SK-N-SH (cell line): ENCODE measurements at places on chromosomes 3 and 15.

DNA sequence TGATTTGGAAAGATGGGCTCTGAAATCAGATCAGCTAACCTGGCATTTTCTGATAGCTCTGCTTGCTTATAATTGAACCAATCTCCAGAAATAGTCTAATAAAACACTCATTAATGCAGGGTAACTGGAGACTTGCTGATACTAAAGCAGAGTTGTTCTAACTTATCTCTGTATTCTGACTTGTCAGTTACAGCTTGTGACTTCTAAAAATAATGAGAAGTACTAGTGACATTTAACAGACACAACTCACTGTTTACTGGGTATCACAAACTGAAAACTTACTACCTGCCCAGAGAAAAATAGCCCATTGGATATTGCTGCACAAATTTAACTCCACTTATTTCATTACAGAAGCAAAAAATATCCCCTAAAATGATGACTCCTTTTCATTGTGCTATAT lies 24.0 kb upstream of the TRPM7 start:
- no peak for DNase-seq

GRCh38 chr3:157128771-157129681 lies 30.9 kb downstream of the CCNL1 start:
- DNase-seq = no peak

- no peak for DNase-seq
Observed at GRCh38 chr15:74196175-74196574, 6.4 kb downstream of the STRA6 start.

- DNase-seq = no peak
Observed at GRCh38 chr15:34049112-34049511, 10.1 kb upstream of the AVEN start.

- no peak for DNase-seq
Observed at GRCh38 chr3:21330293-21330692, 420.7 kb downstream of the ZNF385D start.

DNA sequence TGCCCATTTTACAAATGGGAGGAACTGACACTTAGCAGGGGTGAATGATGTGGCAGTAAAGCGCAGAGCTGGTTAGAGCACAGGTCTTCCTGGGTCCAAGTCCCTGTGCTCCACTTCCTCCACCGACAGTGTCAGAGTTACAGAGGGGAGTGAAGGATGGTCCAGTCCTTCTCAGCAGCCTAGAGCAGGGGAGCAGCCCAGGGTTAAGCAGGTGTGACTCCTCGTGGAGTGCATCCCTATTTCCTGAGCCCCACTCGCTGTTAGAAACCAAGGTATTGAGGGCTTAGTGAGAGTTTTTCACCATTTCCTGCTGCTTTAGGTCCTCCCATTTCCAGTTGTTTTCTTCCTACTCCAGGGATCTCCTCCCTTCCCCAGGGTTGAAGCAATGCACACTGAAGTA lies 75.4 kb downstream of the GHSR start:
- no peak for DNase-seq

DNA sequence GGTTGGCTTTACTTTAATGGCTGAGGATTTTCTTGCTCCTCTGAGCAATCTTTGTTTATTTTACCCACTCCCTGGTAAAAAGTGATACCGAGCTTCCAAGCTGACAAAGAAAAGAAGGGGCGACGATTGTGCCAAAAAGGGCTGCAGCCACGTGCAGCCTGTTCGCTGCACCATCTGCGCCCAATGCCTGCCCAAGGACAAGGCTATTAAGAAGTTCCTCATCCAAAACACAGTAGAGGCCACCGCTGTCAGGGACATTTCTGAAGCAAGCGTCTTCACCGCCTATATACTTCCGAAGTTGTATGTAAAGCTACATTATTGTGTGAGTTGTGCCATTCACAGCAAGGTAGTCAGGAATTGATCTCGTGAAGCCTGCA lies 4.4 kb downstream of the ARHGAP31 start:
- no peak for DNase-seq

GRCh38 chr3:177783338-177783737 lies 586.1 kb upstream of the TBL1XR1 start:
- no peak for DNase-seq

DNA sequence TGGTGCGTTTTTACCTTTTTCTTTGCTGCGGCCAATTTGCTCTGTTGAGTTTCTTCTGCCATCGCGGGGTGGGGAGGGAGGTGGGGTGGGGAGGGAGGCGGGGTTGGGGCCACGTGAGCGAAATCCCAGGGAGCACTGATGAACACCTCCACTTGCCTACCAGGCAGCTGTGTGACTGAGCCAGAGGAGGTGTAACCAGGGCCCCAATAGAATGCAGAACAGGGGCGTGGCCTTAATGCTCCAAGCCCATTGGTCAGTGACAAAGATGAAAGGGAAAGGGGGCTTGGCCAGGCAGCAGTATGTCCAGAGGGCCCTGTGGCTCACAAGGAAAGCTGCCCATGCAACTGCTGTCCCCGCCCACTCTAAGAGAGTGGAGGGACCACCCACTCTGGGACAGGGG lies 21.4 kb upstream of the OR4F6 start:
- no peak for DNase-seq

DNA sequence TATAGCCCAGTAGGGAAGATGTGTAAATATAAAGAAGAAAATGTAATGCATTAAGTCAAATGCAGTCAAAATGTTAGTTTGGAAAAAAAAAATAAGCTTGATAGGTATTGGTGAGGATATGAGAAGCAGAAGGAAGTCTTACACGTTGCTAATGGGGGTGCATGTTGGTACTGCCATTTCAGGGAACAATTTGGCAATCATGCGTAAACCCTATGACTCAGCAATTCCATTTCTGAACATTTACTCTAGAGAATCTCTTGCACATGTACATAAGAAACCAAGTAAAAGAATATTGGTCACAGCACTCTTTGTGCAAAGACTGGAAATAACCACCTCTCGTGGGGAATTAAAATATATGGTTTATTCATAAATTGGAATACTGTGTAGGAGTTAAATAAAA lies 35.5 kb upstream of the TIMP4 start:
- no peak for DNase-seq

DNA sequence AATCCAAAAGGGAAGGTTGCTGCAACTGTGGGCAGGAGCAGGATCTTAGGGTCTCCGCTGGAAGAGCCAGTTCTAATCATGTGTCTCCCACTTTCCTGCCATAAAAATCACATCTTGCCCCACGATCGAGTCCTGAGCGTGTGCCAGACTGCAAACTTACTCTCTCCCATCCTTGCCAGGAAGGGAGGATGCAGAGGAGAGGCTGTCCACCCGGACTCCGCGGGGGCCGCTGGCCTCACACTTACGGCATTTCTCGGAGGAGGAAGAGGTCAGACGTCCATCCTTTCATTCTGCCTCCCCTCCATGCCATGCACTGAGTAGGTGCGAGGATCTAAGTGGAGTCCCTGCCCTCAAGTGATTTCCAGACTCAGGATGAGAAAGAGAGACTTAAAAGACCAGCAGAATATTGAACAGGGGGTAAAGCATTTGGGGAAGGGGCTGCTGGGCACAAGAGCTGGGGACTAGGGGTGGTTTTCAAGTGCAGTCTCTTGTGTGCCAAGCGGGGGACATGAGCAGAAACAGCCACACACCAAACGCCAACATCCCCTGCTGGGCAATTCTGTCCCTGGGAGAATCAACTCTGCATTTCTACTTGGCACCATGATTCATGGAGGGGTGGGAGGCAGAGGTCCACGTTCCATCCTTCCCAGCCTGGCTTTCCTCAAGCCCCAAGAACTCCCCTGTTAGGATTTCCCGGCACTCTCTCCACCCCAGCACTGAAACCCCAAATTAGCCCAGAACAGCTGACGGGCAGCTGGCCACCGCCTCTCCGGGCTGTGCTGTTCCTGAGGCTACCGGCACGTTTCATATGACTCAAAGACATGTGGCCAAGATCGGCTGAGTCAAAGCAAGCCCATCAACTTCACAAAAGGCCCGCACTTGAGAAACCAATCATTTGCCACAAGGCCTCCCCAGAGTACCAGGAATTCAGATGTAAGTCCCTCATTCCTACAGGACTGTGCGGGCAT lies 11.6 kb downstream of the OXTR start:
- DNase-seq = no peak

DNA sequence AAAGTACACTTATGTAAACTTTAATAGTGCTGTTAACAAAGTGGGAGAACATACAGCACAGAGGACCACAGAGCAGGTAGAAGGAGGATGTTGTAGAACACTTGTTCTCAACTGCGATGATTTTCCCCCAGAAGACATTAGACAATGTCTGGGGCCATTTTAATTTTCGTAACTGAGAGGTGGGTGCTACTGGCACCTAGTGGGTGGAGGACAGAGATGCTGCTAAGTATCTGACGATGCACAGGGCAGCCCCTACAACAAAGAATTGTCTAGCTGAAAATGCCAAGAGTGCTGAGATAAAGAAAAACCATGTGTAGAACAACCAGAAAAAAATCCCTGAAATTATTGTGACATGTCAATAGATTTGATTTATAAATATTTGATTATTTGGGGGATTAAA lies 5.0 kb upstream of the KBTBD8 start:
- no peak for DNase-seq

DNA sequence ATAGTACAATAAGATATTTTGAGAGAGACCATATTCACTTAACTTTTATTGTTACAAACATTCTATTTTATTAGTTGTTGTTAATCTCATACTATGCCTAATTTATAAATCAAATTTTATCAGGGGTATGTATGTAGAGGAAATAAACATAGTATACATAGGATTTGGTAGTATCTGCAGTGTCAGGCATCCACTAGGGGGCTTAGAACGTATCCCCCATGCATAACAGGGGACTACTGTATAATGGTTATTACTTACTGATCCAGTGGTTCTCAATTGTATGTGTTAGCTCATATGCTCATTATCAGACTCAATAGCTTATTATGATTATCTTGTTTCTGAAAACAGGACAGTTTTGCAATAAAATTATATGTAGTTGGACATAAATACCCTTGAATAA lies 27.6 kb downstream of the CMC1 start:
- DNase-seq = no peak

DNA sequence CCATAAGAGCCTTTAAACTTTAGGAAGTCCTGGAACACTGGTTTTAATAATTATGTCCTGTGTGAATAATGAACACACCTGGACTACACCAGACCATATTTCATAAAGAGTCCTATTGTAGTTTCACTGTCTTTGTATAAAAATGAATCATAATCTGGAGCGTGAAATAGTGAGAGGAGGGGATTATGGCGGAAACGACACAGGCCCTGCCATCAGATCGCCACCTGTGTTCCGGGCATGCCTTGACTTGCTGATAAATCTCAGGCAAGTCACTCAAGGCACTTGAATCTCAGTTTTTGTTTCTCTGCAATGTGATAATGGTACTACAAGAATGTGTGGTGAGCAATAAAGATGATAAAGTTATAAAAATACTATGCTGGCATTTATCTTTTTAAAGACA lies 995.5 kb downstream of the MCTP2 start:
- no peak for DNase-seq

DNA sequence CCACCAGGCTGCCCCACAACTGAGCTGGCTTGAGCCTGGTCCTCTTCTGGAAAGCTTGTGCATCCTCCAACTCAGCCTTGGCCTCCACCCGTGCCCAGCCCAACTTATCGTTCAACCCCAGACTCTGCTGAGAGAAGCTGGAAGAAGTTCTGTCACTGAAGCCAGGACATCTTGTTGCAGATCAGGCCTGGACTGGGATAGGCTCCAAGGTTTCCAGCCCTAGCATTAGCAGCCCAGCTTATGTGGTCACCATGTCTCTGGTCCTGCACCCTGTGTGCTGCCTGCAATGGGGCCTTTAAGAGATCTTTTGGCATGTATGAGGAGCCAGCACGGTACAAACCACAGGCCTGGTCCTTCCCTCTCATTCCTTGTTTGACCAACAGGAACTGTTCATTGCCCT lies 15.2 kb upstream of the CAMP start:
- DNase-seq = peak; percentile 7

DNA sequence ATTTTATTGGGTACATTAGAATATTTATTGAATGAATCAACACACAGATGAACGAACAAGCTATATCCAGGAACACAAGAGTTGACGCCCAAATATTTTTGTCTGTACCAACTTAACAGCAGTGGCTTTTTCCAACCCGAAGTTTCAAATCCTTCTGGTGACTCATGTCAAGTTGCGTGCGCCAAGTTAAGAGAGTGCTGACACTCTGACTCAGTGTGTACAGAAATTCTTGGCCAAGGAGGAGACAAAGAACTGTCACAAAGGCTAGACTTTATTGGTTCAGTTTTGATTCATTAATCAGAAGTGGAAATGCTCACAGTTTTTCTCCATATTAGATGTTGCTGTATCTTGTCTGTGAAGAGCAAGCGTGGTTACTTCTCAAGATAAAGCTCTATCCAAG lies 59.6 kb upstream of the TSC22D2 start:
- no peak for DNase-seq

DNA sequence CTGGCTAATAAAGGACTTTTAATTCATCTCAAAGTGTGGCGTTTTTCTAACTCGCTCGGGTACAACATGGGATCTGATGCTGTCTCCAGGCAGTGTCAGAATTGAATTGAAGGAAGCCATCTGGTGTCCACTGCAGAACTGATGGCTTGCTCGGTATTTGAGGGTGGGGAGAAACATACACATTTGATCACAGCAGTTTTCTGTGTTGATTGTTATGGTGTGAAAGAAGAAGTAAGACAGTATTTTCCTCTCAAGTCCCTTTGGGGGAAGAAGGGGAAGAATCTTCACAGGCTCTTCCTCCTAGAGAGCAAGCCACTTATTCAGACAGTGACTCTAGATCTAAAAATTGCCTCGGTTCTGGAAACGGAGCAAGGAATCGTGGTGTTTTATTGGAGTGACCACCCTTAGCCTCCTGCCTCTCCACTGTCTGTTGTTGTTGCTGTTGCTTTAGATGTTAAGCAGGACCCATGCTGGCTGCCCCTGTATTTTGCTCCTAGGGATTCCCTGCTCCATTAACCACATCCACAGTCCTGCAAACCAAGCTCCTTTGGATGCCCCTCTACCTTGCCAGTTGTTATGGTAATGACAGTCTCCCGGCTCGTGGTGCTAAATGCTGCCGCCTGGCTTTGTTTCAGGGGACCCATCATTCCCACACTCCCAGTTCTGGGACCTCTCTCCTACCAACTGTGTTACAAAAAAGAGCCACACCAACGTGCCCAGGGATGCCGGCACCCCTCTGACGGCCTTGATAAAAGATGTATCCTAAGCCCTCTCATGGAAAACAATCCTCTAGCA lies 15.3 kb upstream of the MCCC1 start:
- peak; percentile 56 for DNase-seq

GRCh38 chr3:113274425-113275257 lies 63.3 kb downstream of the BOC start:
- no peak for DNase-seq

DNA sequence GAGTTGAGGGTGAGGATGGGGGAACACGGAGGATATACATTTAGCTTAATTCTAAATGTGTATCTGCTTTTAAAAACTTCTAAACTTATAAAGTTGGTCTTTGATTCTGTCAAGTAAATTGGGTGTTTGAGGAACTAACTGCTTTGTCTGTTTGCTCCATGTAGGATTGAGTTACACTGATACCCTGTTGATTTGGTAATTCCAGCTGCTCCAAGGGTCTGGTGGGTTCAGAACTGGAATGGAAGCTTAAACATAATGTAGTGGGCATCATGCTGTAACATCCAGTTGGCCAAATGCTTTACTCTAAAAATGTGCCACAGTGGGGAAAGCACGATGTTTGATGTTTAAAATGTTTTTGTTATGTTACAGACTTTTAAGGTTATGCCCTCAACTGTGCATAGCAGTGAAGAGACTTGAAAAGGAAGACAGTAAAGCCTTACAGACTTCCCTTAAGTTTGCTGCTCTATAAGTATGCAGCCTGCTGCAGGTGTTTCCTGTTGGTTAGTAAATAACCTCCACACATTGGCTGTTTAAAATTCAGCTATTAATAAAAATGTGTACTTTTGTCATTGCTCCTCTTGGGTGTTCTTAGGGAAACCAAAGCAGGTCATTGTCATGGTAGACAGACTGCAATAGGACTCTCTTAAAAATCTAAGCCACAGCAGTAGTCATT lies 5.9 kb upstream of the EDEM1 start:
- DNase-seq = no peak
